ENCODE measurements at places on chromosomes 4 and X.
A peak's percentile ranks its signal among the peaks of the same experiment; 100 is the strongest.

GRCh38 chr4:8370106-8370787 is 70.3 kb downstream of the ACOX3 start:
- DNase-seq, result no peak

GRCh38 chr4:18536428-18536827 is 514.9 kb upstream of the LCORL start:
- no peak for DNase-seq

DNA sequence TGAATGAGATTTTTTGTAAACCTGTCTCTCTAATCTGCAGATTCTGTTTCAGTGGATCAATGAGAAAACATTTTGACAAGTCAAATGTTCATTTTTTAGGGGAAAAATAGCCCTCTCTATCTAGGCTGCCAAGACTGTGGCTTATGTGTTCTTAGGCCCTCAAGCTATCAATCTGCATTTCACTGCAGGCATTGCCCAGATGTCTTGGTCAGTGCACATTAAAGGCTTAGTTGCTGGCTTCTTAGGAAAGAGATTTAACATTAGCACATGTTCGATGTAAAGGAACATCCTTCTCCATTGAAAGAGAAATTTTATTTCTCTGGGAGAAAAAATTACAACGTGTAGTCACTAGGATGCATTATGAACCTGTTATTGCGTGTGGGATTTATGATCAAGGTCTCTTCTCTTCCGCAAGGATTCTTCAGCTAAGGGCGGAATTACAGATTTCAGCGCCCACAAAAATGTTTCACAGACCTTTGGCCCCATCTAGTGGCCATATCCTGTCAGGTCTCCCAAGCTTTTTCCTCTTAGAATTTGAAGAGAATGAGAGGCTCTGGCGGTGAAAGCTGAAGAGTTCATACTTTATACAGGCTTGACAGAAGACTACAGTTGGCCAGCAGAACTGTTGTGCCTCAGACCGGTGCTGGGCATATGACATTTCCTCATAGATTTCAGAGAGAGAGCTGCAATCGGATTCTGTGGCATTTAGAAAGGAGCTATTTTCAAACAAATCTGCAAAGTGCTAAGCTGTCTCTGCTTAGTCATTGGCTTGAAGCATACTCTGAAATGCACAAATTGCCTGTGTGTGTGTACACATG is 144.6 kb upstream of the NOCT start:
- peak; percentile 65 for DNase-seq

DNA sequence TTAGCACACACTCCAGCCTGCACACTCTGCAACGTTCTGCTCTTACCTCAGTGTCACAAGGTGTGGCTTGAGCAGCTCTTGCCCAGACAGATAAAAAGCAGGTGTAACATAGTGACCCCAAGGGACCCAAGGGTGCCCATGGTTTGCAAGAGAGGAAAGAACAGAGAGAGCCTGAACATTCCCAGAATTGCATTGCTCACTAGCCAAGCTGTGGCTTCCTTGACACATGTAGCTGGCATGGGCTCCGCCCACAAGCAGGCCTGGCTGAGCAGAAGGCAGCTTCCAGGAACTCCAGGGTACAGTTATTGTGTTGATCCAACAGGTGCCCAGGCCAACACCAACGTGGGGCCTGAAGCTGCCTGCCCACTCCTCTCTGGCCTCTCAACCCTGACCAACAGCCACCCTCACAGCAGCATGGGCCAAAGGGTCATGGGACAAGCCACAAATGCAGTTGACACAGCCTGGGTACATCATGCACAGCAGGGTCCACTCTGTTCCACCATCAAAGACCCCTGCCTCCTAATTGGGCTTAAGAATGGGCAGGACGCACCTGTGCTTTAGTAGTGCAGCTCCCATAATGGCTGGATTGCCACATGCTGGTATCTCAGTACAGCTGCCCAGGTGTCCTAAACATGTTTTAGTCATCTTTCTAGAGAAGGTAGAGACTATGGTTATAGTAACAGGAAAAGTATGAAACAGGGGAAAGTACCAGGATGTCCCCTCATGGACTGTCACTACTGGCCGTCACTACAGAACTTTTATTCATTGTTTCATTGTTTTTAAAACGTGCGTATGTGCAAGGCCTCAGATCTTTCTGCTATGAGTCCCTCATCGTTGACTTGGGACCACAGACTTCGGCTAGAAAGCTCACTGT is 73.7 kb upstream of the ACSL1 start:
- peak; percentile 57 for DNase-seq

GRCh38 chr4:139297001-139297410 is 4.3 kb upstream of the NAA15 start:
- DNase-seq, result peak; percentile 99

- DNase-seq, result no peak
These were observed 320.6 kb downstream of the DTHD1 start for GRCh38 chr4:36601864-36602495.

DNA sequence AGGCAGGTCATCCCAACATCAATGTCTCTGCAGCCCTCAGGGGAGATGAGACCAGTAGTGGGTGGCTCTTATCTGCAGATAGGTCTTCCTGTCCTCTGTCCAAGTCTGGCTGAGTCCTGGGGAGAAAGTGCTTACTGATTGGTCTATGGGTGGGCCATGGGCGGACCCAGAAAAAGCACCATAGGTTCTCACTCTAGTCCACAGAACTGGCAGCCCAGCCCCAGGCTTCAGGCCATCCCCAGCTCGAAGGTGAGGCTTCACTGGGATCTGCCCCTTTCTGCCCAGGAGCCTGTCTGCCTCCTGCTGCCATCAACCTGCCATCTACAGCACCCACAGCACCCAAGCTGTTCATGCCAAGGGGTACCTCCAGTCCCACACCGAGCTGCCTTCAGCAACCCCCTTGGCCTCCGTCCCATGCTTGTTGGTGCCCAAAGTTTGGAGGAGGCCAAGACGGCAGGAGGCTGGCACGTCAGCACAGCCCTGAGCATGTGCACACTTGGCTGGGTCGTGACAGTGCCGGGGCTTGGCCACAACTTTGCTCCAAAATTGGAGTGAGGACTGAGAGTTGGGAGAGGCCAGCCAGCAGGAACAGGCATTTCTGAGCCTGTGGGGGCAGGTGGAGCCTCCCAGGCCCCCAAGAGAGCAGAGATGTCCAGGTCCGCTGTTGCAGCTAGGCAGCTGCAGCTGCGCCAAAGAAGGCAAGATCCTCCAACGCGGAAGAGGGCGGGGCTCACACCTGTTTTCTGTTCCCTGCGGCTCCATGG is 99.6 kb downstream of the IQCM start:
- DNase-seq, result no peak

DNA sequence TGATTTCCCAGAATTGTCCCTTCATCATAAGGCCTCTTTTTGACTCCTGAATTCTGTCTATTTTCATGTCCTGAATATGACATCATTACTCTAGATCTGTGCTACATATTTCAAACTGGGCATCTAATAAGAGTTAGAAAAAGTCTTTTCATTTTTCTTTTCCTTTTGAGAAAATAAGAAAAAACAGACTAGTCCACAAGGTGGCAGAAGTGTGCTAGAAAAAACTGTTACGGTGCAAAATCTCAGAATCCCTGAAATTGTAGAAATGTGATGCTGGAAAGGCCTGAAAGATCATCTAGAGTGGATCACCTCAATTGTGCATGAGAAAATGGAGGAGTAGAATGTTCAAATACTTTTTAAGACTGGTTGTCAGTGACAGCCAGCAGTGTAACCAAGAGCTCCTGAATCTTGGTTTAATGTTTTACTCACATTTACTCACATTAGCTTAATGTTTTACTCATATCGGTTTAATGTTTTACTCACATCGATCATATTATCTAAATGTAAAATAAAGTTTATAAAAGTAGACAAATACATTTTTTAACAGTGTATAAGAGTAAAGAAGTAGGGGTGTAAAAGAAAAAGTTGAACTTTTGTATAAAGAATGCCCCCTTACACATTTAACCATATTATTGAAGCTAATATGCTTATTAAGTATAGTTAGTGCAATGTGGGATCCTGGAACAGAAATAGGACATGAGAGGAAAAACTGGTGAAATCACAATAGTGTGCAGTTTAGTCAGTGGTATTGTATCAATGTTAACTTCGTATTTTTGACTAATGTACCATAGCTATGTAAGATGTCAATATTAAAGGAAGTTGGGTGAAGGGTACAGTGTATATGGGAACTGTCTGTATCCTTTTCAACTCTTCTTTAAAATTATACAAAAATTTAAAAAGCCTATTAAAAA is 15.2 kb downstream of the ASB11 start:
- no peak for DNase-seq

GRCh38 chr4:98687876-98688275 is 29.5 kb upstream of the TSPAN5 start:
- DNase-seq, result no peak

GRCh38 chr4:187577941-187578480 is 417.6 kb upstream of the ZFP42 start:
- no peak for DNase-seq

- DNase-seq, result no peak
These were observed 733 bp upstream of the G3BP2 start for GRCh38 chr4:75673959-75674328.

- peak; percentile 65 for DNase-seq
These were observed 28.4 kb downstream of the MAGEB16 start for GRCh38 chrX:35826503-35826902.

- peak; percentile 75 for DNase-seq
These were observed 7.8 kb upstream of the SH3TC1 start for GRCh38 chr4:8191136-8191747.

DNA sequence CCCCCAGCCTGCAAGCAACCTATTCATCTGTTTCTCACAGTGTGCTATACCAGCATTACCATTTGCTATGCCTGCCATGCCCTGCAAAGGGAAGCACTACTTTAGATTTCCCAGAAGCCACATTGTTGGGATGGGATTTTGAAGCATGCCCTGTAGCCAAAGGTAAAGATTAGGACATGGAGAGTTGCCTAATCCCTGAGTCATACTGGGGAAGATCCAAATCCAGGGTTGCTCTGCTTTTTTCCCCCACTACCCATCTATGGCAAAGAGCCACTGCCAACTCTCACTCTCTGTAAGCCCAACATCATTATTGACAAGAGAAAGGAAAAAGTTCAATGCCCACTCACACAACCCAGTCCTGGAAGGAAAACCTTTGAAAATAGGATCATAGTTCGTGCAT is 36.7 kb upstream of the TMEM164 start:
- peak; percentile 60 for DNase-seq

DNA sequence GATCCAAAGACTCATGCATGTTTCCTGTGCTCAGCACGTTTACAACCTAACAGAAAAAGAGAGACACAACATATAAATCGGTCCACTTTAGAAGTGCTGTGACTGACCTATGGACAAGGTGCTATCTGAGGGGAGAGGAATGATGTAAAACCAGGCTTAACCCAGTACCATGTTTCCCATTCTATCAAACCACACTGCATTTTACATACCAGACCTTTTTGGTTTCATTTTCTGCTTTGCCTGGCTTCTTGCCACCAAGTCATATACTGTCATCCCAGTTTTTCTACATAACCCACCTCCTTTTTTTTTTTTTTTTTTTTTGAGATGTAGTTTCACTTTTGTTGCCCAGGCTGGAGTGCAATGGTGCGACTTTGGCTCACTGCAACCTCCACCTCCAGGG is 82.2 kb downstream of the KLF8 start:
- DNase-seq, result no peak

DNA sequence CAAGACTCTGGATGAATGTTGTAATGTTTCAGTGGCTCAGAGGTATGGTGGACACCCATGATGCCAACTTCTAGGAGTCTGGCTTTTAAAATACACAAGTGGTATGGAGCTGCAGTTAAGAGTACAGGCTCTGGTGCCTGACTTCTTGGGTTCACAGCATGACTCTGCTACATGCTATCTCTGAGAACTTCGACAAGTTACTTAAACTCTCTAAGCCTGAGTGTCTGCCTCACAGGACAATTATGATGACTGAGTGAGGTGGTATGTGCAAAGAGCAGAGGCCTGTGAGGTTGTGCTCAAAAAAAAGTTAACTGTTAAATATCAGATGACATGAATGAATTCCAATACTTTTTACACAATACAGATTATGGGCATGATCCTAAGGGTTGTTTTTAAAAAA is 90.9 kb upstream of the SRD5A3 start:
- no peak for DNase-seq

All from bronchial epithelial cell (primary cell).